ENCODE measurements at places on chromosomes 13 and 19. TPM values are rescaled to one million over a fixed set of nuclear protein-coding genes. Genes with fewer than 3 reads are reported as not detected.

KANK2 gene
- total RNA-seq, result 499 TPM

DNA sequence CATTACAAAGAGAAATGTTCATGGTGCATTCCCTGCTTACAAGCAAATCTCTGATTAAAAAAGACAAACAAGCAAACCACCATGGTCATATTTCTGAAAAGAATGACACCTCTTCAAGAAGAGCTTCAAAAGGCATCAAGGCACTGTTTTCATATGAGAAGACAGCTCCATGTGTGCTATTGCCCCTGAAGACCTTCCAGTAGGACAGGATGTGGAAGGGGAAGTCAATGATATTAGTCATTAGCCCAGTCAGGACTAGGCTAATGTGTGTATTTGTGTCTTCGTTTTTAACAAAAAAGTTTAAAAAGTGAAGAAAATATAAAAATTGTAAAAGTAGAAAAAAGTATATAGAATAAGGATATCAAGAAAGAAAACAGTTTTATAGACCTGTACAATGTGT lies 534.7 kb upstream of the ARGLU1 start:
- no peak for DNase-seq

PGLYRP1 gene
- total RNA-seq, result 0.59 TPM

DNA sequence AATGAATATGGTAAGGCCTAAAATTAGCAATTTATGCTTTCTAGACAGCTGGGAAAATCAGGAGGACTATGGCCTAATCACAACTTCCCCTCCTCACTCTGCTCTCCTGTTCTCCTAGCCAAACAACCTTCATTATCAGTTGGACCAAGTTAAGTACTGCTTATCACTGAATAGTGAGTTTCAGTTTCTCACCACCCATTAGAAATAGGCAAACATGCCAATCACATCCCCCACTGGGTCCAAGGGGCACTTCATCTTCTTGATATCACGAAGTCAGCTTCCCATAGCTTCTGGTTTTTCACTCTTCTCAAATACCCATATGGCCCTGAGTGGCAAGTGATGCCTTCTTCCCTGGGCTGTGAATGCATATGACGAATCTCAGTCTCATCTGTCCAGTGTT lies 689.6 kb downstream of the SLITRK5 start:
- no peak for DNase-seq

- DNase-seq, result no peak
Measured at GRCh38 chr13:52838433-52839107, 9.9 kb downstream of the PCDH8 start.

DNA sequence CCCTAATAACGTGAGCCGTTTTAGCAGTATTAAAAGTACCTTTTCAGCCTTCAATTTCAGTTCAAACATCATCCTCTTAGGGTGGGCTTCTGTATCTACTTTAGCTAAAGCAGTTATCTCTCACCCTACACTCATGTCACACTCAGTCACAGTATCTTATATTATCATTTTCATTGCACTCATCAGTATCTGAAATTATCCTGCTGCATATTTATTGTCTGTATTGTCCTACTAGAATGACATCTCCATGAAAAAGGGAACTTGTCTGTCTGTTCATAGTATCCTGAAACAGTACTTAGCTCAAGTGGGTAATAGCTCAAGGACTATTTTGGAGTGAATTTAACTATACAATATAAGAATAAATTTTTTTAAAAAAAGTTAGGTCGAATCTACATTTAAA lies 19.9 kb upstream of the RFC3 start:
- DNase-seq, result no peak

NAA16 gene
- 10.2 TPM for total RNA-seq

DNA sequence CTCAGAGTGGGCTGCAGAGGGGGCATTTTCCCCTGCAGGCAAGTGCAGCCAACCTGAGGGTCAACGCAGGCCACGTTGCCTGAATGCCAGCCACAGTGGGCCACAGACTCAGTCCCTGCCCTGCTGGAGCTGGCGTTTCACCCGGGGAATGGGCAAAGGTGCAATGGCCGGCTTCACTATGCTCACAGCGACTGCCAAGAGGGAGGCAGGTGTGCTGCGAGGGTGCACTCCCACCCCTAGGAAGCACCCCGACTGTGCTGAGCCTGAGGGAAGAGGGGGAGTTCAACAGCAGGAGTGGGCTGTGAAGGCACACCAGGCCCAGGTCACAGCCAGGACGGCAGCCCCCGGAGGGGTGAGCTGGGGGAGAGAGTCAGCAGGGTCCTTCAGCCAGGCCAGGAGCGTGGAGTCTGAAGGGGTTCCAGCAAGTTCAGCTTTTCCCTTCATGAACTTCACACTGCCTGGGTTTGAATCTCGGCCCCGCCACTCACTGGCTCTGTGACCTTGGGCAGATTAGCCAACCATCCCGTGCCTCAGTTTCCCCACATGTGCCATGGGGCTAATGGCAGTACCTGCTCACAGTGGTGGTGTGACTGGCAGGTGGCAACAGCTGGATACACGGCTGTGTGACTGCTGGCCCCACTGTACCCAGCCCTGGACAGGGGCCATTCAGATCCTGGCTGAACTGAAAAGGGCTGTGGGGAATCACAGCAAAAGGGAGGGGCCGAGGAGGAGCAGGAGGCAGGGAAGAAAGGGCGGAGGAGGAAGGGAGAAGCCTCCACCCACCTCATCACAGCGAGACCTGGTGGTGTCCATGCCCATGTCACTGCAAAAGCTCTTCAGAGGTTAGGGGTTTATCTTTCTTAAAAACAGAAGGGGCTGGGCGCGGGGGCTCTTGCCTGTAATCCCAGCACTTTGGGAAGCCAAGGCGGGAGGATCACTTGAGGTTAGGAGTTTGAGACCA lies 7.6 kb downstream of the TRAPPC6A start:
- no peak for DNase-seq

ELSPBP1 gene
- total RNA-seq, result not detected

DNA sequence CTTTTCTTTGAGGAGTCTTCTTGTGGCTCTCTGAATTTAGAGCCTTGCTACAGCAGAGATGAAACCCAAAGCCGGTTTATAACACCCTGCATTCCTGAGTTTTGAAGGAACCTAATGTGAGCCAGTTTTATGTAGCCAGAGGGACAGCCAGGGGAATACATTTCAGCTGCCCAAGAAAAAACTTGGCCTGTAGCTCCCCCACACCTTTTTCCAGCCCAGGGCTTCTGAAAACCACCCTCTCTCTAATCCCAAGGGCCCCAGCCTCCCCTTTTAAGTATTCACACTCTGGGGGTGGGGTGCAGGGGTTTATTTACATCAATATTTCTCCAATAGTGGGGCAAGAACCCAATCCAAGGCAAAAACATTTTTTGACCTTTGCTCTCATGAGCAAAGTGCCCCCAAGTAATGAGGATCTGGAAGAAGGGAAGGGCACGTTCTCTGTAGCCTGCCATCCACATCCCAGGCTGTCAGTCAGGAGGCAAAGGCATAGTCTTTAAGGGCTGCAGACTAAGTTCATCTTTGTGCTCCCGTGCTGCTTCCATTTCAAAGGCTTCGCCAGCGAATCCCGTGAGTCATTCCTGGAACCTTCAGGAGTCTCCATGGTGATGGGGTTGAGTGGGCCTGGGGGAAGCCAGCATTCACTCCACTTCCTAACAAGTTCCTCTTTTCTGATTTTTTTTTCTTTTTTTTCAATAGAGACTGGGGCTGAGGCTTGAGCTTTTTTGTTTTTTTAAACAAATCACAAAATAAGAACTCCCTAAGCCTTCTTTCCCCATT lies 33.2 kb upstream of the MEDAG start:
- no peak for DNase-seq

ZNF699 gene
- total RNA-seq, result 4.5 TPM
